ENCODE measurements at places on chromosomes 6 and 20.

- DNase-seq = no peak
Observed at GRCh38 chr20:16352321-16352720, 220.9 kb downstream of the KIF16B start.

DNA sequence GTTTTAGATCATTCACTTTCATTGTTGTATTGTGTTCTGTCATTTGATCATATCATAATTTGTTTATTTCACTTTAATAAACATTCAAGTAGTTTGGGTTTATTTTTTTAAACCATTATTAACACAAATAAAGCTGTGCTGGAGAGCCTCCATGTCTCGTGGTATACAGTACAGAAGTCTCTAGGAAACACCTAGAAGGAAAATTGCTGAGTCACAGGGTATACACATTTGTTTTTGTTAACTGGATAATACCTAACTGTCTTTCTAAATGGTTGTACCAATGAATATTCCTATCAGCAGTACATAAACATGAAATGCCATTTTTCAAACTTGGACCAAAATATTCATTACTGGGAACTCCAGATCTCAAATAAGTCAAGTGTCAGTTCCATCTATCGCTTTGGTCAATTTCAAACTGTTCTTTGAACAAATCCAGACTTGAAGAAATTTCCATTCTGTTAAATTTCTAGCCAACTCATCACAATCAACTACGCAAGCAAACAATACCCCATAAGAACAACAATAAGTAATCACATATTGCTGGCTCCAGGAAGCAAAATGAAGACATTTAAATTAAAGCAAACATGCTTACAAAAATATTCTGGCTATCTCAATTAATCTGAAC lies 138.1 kb downstream of the ATXN1 start:
- DNase-seq = no peak

DNA sequence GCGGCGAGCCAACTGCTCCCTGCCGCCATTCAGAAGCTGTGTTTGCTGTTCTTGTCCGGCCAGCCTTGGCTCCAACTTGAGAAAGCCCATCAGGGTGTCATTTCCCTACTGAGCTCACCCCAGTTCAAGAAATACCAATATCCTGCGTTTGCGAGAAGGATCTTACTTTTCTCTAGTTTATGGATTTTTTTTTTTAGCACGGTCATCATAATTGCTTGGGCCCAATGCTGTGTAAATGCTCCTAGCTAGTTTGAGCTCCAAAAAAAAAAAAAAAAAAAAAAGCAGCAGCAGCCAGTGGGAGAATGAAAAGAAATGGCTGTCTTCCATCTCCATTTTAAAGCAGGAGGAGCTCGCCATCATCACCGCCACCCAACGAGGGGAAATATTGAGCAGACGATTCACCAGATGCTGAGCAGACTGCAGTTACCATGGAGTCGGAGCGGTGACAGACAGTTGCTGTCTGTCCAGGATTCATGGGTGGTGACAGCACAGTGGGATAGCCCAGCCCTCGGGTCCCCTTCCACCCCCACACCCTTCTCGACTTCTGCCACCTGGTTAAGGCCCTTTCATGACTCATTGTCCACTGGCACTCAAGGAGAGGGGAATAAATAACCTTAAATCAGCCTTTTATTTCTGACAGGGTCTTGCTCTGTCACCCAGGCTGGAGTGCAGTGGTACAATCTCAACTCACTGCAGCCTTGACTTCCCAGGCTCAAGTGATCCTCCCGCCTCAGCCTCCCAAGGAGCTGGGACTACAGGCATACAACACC lies 132.4 kb upstream of the SNX9 start:
- no peak for DNase-seq

DNA sequence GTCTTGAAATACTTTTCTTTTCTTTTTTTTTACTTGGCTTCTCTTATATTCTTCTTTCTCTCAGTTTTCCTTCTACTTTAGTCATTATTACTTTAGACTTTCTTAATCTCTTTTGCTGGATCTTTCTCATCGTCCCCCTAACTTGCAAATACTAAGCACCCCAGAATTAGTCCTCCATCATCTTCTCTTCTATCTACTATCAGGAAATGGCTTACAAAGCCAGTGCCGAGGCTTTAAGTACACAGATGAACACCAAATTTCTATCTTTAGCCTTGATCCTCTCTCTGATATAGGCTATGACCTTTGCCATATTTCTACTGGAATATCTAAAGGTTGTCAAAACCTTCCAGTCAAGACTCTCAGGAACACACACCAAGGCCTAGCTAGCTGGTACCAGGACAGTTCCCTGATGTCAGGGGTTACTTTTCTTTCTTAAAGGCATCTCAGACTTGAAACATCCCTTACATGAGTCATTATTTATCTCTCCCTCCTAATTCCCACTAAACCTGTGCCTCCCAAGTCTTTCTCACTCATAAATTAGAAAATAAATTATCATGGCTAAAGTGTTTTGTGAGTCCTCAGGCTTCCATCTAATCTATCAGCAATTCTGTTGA lies 278.6 kb upstream of the TCF21 start:
- DNase-seq = no peak

- no peak for DNase-seq
Observed at GRCh38 chr20:31664696-31665354, 27.1 kb downstream of the COX4I2 start.

GRCh38 chr6:62367601-62368000 lies 81.6 kb upstream of the KHDRBS2 start:
- DNase-seq = no peak

DNA sequence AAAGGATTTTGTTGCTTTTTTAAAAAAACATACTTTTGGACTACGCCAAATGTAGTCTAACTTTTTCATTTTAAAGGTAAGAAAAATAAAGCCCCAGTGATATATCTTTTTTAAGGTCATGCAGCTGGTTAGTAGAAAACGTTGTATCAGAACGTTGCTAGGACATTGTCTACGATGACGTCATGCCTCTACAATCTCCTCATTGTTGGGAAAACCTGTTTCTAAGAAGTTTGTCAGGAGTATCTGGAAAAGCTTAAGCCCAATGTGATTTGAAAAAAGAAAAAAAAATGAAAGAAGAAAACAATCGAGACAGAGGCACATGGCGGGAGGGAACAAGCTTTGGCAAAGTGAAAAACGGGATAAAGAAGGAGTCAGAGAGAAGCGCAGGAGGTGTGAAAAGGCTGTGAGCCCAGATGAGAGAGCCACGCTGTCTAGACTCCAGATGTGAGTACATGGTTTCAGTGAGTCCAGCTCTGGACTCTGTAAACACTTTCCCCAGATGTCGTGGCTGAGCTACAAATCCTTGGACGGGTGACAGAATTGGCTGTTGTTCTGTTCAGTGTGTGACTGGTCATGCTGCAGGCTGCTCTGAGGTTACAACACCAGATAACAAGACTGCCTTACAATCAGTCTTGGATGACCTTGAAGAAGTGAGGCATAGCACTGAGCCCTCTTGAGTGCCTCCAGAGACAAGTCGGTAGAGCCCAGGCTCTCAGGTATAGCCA lies 656.7 kb upstream of the ID4 start:
- no peak for DNase-seq

DNA sequence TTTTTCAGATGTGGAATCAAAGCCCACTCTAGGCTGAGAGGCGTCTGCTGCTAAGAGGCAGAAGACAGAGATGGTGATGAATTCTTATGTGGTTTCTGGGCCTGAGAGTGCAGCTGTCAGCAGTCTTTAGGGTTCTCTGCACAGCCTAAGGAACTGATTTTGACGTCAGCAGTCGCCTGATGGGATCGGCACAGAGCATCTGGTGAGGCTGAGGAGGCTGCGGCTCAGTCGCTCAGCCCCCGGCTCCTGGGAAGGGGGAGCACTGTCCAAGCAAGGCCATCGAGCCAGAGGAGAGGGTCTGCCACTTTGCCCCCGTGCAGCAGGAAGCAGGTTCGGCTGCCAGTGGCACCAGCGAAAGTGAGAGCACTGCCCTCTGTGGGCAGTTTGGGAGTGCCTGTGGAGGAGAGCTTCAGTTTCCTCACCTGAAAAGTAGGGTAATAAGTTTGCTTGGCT lies 92.5 kb downstream of the TCP11 start:
- DNase-seq = peak; percentile 16

DNA sequence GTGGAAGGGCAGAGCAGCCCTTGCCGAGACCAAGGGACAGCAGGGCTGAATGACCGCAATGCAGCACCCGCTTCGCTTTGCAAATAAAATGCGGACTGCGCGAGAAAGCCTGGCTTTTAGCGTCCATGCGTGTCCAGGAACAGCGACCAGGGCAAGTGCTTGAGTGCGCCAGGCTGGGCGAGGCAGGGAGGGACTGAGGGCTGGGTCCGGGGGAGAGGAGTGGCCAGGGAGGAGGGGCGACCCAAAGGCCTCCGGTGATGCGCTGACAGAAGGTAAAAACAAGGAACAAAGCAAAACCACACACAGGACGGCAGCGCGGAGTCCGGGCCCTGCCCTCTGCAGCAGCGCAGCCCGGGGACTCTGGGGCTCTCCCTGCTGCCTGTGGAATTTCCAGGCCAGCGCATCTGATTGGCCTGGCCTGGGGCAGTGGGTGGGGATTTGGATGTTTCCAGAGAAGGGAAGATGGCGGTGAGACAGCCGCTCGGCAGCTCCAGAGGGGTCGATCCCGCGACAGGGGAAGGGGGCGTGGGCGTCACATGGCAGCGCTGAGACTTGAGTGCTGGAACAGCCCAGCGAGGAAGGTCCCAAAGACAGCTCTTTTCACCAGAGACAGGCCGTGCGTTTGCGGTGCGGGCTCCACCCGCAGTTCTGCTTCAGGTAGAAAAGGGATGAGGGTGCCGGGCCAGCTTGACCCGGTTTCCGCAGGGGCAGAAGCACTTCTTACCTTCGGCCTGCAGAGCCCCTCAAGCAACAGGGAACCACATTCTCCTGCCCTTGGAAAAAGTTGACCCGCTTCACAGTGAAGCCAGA lies 51.8 kb downstream of the SSR1 start:
- peak; percentile 26 for DNase-seq

All from activated CD4-positive, alpha-beta T cell treated with anti-CD3 and anti-CD28 coated beads, Interleukin-2, amount 50 U/mL, for 4 hours (primary cell).